ENCODE measurements at places on chromosomes 6 and 20.

- DNase-seq, result no peak
Observed at GRCh38 chr6:162230147-162230752, 497.3 kb downstream of the PRKN start.

DNA sequence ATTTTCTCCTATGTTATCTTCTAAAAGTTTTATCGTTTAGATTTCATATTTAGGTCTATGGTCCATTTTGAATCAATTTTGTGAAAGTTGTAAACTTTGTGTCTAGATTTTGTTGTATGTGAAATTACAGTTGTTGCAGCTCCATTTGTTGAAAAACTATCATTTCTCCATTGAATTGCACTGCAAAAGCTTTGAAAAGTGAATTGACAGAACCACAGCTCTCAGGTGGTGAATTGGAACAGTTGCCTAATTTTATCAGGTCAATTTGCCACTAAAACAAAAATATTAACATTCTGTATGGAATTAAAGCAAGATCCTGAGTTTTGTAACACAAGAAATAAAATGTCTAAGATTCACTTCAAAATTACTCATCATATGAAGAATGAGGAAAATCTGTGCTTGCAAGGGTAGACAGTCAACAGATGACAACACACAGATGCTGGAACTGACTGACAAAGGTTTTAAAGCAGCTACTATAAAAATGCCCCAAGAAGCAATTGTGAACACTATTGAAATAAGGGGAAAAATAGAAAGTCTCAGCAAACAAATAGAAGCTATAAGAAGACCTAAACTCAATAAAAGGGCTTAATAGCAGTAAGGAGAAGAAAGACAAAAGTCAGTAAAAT is 346.7 kb downstream of the PAX1 start:
- no peak for DNase-seq

DNA sequence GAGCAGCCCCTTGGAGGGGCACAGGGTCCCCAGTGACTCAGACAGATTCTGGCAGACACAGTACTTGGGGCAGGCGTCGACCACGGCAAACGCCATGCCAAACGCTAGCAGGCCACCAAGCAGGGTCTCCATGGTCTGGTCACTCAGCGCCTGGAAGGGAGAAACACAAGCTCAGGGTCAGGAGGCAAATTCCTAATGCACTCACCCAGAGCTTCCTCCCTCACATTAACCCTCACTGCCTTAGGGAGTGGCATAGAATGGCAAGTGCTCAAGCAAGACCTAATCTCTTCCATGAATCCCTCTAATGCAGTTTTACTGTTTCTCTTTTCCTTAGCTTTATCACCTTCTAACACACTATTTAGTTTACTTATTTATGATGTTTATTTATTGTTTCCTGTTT is 154.2 kb downstream of the LRFN2 start:
- DNase-seq, result no peak

DNA sequence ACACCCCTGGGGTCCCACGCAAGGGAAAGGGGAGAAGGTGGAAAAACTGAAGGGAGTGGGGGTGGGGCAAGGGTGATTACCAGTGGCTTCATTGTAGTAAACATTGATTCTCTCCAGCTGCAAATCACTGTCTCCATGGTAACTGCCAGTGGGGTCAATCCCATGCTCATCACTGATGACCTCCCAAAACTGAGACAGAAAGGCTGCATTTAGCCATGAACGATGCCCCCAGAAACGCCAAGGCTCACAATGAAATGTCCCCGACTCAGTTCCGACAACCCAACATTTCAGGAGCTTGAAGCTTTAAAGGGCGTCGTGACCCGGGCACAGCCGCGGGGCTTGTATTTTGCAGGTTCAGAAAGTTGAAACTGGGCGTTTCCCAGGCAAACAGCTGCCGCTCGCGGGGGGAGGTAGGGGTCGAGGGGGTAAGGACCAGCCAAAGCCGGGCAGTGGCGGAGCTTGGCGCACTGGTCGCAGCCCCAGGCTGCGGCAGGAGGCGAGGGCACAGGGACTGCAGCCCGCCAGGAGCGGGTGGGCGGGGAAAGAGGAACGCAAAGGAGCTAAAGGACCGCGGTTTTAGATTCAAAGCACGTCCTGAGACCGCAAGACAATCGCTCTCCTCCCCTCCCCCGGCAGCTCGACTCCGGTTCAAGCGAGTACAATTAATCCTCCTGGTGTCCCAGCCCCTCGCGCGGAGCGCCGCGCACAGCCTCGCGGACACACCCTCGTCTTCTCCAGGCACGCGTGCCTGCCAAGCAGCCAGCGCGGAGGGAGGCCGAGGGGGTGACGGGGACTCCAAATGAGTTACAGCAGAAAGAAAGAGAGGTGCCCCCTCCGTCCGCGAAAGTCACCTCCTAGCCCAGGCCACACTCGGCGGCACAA is 731 bp downstream of the TUBB2B start:
- DNase-seq, result no peak

- no peak for DNase-seq
Observed at GRCh38 chr20:51412333-51412871, 130.1 kb downstream of the NFATC2 start.

DNA sequence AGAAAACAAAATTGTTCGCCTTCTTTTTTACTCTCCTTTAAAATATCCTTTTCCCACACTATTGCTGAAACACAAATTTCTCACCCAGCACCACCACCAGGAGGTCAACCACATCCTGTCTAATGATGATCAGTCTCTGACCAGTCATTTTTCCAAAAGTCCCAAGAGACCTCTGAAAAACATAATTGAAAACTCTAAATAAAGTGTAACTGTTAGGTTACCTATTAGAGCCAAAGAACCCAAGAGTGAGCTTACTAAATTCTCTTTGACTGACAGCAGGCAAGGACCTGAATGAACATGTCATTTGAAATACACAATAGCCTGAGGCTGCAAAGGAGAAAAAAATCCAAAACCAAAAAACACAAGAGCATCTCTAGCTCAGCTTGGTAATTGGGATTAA is 735.4 kb downstream of the CBLN4 start:
- DNase-seq, result no peak

DNA sequence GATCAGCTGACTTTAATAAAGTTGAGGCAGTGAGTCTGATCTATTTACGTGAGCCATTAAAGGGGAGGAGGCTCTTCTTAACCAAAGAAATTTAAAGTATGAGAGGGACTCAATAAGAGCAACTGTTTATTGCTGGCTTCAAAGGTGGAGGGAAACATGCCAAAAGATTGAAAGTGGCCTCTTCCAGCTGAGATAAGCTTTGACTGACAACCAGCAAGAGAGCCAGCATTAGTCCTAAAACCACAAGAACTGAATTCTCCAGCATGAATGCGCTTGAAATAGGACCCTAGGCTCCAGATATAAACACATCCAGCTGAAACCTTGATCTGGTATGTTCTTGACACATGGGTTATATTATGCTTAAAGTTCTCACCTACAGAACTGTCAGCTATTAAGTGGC is 123.1 kb upstream of the GJE1 start:
- DNase-seq, result no peak

GRCh38 chr20:60928341-60928740 is 323.7 kb upstream of the CDH4 start:
- no peak for DNase-seq

DNA sequence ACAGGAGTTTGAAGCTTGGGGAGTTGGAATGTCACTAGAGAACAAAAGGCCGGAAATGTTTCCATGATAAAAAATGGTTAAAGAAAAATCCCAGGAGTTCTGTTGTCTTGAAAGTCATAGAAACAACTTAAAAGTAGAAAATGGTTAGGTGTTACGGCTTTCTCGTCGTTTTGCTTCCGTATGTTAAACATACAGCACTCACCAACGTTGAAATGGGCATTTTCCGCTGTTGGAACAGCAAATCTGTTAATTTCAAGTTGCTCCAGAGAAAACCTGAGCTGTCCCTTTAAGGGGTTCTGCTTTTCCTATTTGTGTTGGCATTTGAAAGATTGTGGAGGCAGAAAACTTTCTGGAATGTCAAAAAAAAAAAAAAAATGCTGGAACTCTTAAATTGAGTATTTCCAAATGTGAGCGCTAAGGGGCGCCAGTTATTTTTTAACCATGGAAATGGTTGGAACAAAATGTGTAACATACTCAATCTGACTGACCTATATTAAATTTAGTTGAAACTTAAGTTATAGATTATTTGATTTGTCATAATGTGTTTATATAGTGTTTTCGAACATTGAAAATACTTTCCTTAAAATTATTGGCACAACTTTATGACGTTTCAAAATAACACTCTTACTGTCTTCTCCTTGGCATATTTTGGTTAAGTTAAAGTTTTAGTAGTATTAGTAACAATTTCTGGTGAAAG is 2.2 kb downstream of the QKI start:
- DNase-seq, result no peak

DNA sequence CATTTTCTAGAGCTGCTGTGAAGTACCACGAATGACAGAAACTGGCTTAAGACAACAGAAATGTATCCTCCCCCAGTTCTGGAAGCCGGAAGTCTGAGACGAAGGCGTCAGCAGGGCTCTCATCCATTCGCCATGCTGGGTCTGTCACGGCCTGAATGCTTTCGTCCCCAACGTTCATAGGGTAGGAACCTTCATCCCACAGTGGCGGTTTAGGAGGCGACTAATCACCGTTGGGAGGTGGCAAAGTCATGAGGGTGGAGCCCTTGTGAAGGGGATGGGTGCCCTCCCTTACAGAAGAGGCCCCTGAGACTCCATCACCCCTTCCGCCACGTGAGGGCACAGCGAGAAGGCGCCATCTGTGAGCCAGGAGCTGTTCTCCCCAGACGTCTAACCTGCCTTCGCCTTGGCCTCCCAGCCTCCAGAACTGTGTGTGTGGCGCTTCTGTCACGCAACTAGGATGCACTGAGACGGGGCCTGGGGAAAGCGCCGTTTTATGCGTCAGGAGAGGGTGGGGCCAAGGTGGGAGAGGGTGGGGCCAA is 250.3 kb downstream of the TTLL2 start:
- no peak for DNase-seq

GRCh38 chr6:102488729-102489128 is 1095.2 kb downstream of the GRIK2 start:
- DNase-seq, result no peak

GRCh38 chr20:31593221-31594001 is 11.7 kb upstream of the ID1 start:
- DNase-seq, result no peak

GRCh38 chr6:30041821-30042220 is 19.2 kb upstream of the POLR1H start:
- DNase-seq, result no peak
